Endothelial cell of coronary artery (primary cell): ENCODE measurements at places on chromosomes 7 and 10. TPM values are rescaled to one million over a fixed set of nuclear protein-coding genes. Genes with fewer than 3 reads are reported as not detected.

CALHM3 gene
- total RNA-seq = not detected in 2 replicates

FAM25G gene
- total RNA-seq = not detected in 2 replicates

ZNF212 gene
- total RNA-seq = 4.3 and 4.7 TPM in 2 replicates

ZRANB1 gene
- total RNA-seq = 18.5 and 24.1 TPM in 2 replicates

CYP3A7 gene
- total RNA-seq = not detected in 2 replicates

TDRD1 gene
- not detected in 2 replicates for total RNA-seq

CHST12 gene
- 4.6 and 6.7 TPM in 2 replicates for total RNA-seq

KLF6 gene
- total RNA-seq = 98.0 and 144 TPM in 2 replicates

MMP21 gene
- under 0.01 and 0.09 TPM in 2 replicates for total RNA-seq

LRIT1 gene
- not detected in 2 replicates for total RNA-seq

NEUROG3 gene
- total RNA-seq = not detected in 2 replicates

TNS3 gene
- 17.5 and 26.0 TPM in 2 replicates for total RNA-seq

TMEM213 gene
- not detected in 2 replicates for total RNA-seq

LMOD2 gene
- 0.09 TPM in 1 of 2 replicates, not detected in the other for total RNA-seq

RAMP3 gene
- not detected in 2 replicates for total RNA-seq

DPP6 gene
- not detected in 2 replicates for total RNA-seq

HOGA1 gene
- 0.09 and 0.18 TPM in 2 replicates for total RNA-seq

UCMA gene
- total RNA-seq = not detected in 2 replicates

ETV1 gene
- total RNA-seq = 2.0 and 5.4 TPM in 2 replicates

TACC2 gene
- total RNA-seq = 8.1 and 10.5 TPM in 2 replicates

AGBL3 gene
- 0.56 and 1.3 TPM in 2 replicates for total RNA-seq

MOSPD3 gene
- 4.0 and 4.2 TPM in 2 replicates for total RNA-seq

GPR15LG gene
- total RNA-seq = not detected in 2 replicates
